Stimulated activated effector memory CD8-positive, alpha-beta T cell treated with anti-CD3 and anti-CD28 coated beads, Interleukin-12 subunit alpha, Interleukin-12 subunit beta, amount 100 ng/mL, for 72 hours (primary cell): ENCODE measurements at places on chromosomes 2 and 18.

DNA sequence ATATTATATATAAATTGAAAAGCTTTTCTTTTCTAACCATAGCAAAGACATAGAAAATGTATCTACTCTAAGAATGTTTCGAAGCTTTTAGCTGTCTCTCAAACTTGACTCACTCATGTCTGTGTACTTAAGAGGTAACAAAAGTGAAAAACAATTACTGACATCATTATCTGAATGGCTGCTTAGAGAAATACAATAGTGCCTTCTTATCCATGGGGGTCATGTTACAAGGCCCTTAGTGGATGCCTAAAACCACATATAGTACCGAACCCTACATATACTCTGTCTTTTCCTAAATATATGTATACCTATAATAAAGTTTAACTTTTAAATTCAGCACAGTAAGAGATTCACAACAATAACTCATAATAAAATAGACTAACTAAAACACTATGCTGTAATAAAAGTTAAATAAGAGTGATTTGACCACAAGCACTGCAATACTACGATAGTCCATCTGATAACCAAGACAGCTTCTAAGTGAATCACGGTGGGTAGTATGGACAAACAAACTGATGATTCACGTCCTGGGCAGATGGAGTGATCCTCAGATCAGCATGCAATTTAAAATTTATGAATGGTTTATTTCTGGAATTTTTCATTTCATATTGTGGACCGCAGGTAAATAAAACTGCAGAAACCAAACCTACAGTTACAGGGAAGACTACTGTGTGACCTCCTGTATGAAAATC, 246.2 kb downstream of the XIRP2 start:
- DNase-seq: no peak

DNA sequence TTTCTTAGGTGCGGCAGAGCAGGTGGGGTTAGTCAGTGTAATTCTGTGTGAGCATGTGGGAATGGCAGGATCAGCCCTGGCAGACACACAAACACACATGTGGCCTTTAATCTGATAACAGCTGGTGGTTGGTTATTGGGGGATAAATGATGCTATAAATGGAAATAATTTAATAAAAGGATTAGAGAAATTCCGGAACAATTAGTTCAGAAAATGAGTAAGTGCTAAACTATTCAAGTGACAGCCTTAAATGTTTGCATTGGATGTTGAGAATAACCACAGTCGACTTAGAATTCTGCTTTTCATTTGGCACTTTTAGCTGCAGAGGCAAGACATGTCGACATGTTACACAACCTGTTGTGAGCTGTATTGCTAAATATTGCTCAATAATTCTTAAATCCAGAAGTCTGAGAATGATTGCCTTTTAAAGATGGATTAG, 7.2 kb downstream of the SMYD1 start:
- DNase-seq: no peak

GRCh38 chr2:68516051-68516955, 48.9 kb downstream of the APLF start:
- no peak for DNase-seq

DNA sequence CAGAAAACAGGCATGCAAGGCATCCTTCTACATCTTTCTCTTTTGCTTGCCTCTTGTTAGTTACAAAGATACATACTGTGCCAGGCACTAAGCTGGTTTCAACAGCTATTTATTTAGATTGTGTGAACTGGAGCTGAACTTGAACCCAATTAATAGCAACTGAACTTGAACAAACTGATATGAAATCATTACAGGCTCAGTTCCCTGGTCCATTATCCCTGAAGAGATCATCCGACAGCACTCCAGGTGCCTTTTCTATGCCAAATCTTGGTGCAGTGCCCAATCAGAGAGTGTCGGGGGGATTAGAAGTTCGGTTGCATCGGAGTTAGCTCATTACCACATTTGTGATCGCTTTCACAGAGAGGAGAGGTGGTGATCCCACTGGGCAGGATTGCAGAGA, 477.6 kb downstream of the PARD3B start:
- no peak for DNase-seq

DNA sequence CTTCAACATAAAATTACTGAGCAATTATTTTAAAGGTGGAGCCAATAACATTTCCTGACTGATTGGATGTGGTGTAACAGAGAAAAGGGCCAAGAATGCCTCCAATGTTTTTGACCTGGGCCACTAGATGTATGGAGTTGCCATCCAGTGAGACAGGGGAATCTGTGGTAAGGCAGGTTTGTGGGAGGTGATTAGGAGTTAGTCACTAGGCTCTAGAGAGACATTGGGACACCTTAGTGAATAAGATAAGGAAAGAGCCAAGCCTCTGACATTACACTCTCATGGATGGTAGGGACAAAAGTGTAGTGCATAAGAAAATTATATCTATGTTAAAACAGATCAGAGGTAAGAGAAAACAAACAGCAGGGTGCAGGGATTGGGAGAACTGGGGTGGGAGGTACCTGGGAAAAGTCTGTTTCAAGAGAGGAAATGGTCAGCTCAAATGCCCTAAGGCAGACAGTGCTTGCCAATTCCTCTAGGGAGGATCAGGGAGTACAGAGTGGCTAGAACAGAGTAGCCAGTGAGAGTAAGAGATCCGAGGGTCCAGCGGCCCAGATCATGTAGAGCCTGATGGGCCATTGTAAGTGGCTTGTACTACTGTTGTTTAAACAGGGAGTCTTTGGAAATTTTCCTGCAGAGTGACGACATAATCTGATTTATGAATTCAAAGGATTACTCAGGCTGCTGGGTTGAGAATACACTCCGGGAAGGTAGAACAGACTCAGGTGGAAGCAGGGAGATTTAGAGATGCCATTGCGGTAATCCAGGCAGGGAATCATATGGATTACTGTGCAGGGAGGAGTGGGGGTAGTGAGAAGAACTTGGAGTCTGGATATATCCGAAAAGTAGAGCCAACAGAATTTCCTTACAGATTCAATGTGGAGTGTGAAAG, 45.7 kb upstream of the CUL3 start:
- no peak for DNase-seq
